Foreskin keratinocyte (primary cell): ENCODE measurements at places on chromosomes 6 and 20. TPM values are rescaled to one million over a fixed set of nuclear protein-coding genes. Genes with fewer than 3 reads are reported as not detected.

GRCh38 chr6:35678021-35678654 is 10.6 kb downstream of the FKBP5 start:
- peak; percentile 36 for DNase-seq

FERMT1 gene
- 138 and 276 TPM in 2 replicates for total RNA-seq

DNA sequence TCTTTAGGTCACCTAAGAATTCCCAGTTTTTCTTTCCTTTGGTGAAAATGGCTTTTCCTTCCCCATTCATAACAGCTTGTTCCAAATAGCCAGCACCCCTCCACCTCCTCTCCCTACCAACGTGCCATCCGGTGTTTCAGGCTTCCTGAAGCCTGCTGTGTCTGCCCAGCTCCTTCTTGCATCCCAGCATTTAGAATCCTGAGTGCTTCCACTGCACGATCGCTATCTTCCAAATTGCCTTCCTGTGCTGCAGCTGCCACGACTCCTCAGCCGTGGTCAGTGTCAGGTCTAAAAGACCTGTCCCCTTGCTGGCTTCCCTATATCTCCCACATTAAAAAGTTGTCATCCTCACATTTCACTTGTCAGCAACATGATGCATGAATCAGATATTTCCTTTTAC is 550.3 kb upstream of the JARID2 start:
- DNase-seq: no peak

ROS1 gene
- total RNA-seq: 0.10 TPM in 1 of 2 replicates, not detected in the other

- DNase-seq: peak; percentile 35
Observed at GRCh38 chr6:126804332-126805064, 314.0 kb upstream of the RSPO3 start.
